ENCODE measurements at places on chromosomes 4 and X. TPM values are rescaled to one million over a fixed set of nuclear protein-coding genes. Genes with fewer than 3 reads are reported as not detected.

Gene CXCL6
- not detected for polyA plus RNA-seq

Gene HMX1
- polyA plus RNA-seq, result not detected

Gene MTNR1A
- polyA plus RNA-seq, result 1.6 TPM

Gene ADH1A
- polyA plus RNA-seq, result not detected

DNA sequence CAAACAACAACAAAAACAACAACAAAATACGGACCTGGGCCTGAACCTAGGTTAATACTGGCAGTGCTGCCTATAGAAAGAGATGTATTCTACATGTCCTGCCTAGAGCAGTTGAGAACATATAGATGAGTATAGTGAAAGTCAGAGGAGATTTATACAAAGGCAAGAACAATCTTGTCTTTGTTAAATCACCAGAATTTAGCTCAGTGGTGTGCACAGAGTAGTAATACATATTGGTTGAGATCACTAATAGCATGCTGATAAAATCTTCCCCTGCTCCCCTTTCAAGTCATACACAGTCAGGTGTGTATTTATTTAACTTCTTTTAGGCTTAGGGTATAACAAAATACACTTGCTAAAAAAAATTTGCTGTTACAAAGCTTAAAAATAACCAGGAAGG lies 247.8 kb downstream of the ADGRL3 start:
- no peaks in the 10 kb centered on the region for H3K4me1 ChIP-seq
- no peaks in the 10 kb centered on the region for H3K27me3 ChIP-seq
- H3K36me3 ChIP-seq, result no peaks in the 10 kb centered on the region
- no peak for DNase-seq

GRCh38 chrX:23883737-23884354 lies 23.9 kb downstream of the APOO start:
- H3K27me3 ChIP-seq, result no peaks in the 10 kb centered on the region
- no peaks in the 10 kb centered on the region for H3K36me3 ChIP-seq
- no peak overlapping the region for H3K4me3 ChIP-seq
- H3K27ac ChIP-seq, result peak overlapping the region; percentile 12
- no peaks in the 10 kb centered on the region for H3K4me1 ChIP-seq

GRCh38 chrX:64850371-64851082 lies 125.7 kb downstream of the ZC4H2 start:
- H3K36me3 ChIP-seq, result no peaks in the 10 kb centered on the region
- H3K27me3 ChIP-seq, result no peaks in the 10 kb centered on the region
- H3K4me3 ChIP-seq, result no peak overlapping the region
- no peak overlapping the region for H3K27ac ChIP-seq
- no peak for DNase-seq

DNA sequence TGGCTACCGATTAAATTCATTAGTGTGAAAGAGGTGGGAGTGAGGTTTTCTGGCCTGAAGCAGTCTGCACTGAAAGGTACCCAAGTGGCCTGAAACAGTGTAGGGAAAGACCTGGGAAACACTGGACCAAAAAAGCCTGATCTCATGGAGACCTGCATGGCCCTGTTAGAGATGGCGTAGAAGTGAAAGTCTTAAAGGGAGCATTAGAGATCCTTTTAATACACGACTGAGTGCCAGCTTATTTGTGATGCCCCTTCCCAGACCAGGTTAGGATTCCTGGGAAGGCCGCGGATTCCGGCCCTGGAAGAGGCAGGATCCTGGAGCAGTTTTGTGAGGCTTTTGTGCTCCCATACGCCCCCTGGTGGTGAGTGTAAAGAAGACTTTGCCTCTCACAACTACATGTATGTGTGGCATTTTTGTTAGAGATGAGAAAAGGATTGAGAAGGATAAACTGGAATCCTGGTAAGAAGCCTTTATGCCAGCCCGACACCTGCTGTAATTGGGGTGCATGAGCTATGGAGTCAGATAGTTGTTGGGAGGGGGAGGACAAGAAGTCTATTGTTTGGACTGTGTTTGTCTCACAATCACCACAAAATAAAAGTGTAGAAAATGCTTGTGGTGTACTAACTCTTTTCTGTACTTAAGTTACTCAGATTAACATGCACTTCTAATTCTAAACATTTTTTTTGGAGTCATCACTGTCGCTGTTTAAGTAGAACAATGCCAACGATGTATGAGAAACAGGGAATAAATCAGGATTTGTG lies 54.0 kb downstream of the JADE1 start:
- DNase-seq, result peak; percentile 88
- no peaks in the 10 kb centered on the region for H3K4me1 ChIP-seq
- no peaks in the 10 kb centered on the region for H3K27me3 ChIP-seq
- H3K4me3 ChIP-seq, result no peak overlapping the region
- H3K36me3 ChIP-seq, result peaks cover 68% of the 10 kb centered on the region

Gene PRR32
- not detected for polyA plus RNA-seq

Gene AMTN
- polyA plus RNA-seq, result not detected

DNA sequence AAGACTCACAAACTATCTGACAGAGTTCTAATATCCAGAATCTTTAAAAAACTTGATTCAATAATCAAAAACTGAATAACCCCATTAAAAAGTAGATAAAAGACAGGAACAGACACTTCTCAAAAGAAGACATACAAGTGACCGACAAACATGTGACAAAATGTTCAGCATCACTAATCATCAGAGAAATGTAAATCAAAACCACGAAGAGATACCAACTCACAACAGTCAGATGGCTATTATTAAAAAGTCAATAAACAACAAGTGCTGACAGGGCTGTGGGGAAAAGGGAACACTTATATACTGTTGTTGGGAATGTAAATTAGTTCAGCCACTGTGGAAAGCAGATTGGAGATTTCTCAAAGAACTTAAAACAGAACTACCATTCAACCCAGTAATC lies 138.1 kb upstream of the RASGEF1B start:
- no peak for DNase-seq
- no peaks in the 10 kb centered on the region for H3K27me3 ChIP-seq
- no peaks in the 10 kb centered on the region for H3K36me3 ChIP-seq

- H3K27ac ChIP-seq, result no peak overlapping the region
- peak; percentile 34 for DNase-seq
- no peaks in the 10 kb centered on the region for H3K36me3 ChIP-seq
- H3K4me1 ChIP-seq, result peaks cover 8% of the 10 kb centered on the region
- no peaks in the 10 kb centered on the region for H3K27me3 ChIP-seq
Measured at GRCh38 chr4:8331575-8331955, 62.0 kb downstream of the HTRA3 start.

Gene CYSLTR1
- 2.9 TPM for polyA plus RNA-seq

GRCh38 chr4:151679231-151679630 lies 81.6 kb downstream of the GATB start:
- no peaks in the 10 kb centered on the region for H3K36me3 ChIP-seq
- H3K4me3 ChIP-seq, result no peak overlapping the region
- peaks cover 16% of the 10 kb centered on the region for H3K4me1 ChIP-seq
- DNase-seq, result no peak
- no peaks in the 10 kb centered on the region for H3K27me3 ChIP-seq

DNA sequence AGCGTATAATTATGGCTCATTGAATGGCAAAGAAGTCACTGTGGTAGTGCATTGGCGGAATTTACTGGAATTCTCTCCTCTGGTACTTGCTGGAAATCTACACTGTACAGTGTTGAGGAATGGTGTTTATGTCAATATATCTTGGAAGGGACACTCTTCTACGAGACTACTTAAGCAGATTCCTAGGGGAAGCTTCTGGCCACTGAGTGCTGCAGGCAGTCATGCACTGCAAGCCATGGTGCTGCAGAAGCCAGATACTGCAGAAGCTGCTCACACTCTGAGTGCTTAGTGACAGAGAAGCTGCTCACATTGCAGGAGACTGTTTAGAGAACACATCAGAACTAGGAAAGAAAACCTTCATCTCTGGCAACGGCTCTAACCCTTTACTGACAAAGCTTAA lies 725.0 kb downstream of the CCSER1 start:
- no peak overlapping the region for H3K27ac ChIP-seq
- H3K27me3 ChIP-seq, result no peaks in the 10 kb centered on the region
- H3K36me3 ChIP-seq, result no peaks in the 10 kb centered on the region
- no peak for DNase-seq
- no peak overlapping the region for H3K4me3 ChIP-seq

Gene DCUN1D4
- 10.7 TPM for polyA plus RNA-seq

Gene FAT1
- polyA plus RNA-seq, result 15.0 TPM

Gene MAGEB18
- polyA plus RNA-seq, result not detected

Gene NPNT
- polyA plus RNA-seq, result 16.5 TPM

DNA sequence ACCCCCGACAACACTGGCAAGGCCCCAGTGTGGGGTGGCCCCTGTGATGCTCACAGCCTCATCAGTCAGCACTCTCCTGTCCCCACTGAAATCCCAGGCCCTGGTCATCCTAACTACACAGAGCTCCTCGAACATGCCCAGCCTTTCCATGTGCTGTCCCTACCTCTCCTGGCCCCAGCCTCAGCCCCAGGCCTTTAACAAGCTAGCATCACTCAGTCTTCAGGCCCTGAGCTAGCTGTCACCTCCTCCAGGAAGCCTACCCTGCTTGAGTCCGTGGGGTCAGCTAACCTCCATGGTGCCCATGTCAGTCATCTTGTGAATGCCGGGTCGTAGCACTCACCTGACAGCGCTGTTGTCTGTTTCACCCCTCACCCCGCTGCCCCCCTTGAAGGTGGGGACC lies 25.6 kb upstream of the C4orf50 start:
- H3K4me1 ChIP-seq, result no peaks in the 10 kb centered on the region
- no peaks in the 10 kb centered on the region for H3K36me3 ChIP-seq
- no peaks in the 10 kb centered on the region for H3K27me3 ChIP-seq

- no peaks in the 10 kb centered on the region for H3K4me1 ChIP-seq
- no peak overlapping the region for H3K27ac ChIP-seq
- H3K36me3 ChIP-seq, result no peaks in the 10 kb centered on the region
- no peak overlapping the region for H3K4me3 ChIP-seq
Measured at GRCh38 chr4:150960079-150960478, 55.0 kb downstream of the LRBA start.

- peak overlapping the region; percentile 59 for H3K27ac ChIP-seq
- H3K27me3 ChIP-seq, result no peaks in the 10 kb centered on the region
- H3K4me1 ChIP-seq, result peaks cover 24% of the 10 kb centered on the region
- H3K36me3 ChIP-seq, result no peaks in the 10 kb centered on the region
- no peak overlapping the region for H3K4me3 ChIP-seq
Measured at GRCh38 chrX:57900975-57901374, 9.3 kb downstream of the ZXDA start.

- H3K27ac ChIP-seq, result peak overlapping the region; percentile 67
- H3K36me3 ChIP-seq, result no peaks in the 10 kb centered on the region
- no peak overlapping the region for H3K4me3 ChIP-seq
- no peaks in the 10 kb centered on the region for H3K4me1 ChIP-seq
- no peaks in the 10 kb centered on the region for H3K27me3 ChIP-seq
Measured at GRCh38 chrX:48649102-48649501, 34.5 kb upstream of the WAS start.

GRCh38 chr4:167779864-167780263 lies 312.5 kb upstream of the ANXA10 start:
- no peak overlapping the region for H3K4me3 ChIP-seq
- no peak for DNase-seq
- no peaks in the 10 kb centered on the region for H3K36me3 ChIP-seq
- no peak overlapping the region for H3K27ac ChIP-seq
- H3K4me1 ChIP-seq, result no peaks in the 10 kb centered on the region
- H3K27me3 ChIP-seq, result no peaks in the 10 kb centered on the region

GRCh38 chr4:164779811-164780216 lies 25.9 kb downstream of the SMIM31 start:
- no peaks in the 10 kb centered on the region for H3K27me3 ChIP-seq
- no peaks in the 10 kb centered on the region for H3K4me1 ChIP-seq
- no peak overlapping the region for H3K27ac ChIP-seq

DNA sequence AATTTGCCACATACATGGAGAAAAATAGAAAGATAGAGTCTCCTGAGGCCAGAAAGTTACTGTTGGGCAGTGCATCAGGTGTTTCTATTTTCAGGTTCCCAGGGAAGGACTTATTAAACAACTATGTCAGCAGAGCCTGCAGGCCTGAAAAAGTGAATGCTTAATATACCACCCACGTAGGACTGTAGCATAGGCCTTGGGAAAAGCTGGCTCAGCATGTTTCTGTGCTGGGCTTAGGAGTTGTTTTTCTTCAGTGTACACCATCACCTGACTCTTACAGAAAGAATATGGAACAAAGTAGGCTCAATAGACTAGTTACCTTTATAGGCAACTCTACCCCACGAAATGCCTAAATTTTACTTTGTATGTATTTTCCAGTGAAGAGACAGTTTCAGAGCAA lies 1385.9 kb downstream of the FAM133A start:
- H3K36me3 ChIP-seq, result no peaks in the 10 kb centered on the region
- no peak overlapping the region for H3K27ac ChIP-seq
- no peak for DNase-seq
- no peaks in the 10 kb centered on the region for H3K4me1 ChIP-seq

GRCh38 chr4:6368096-6368495 lies 98.4 kb downstream of the WFS1 start:
- no peaks in the 10 kb centered on the region for H3K4me1 ChIP-seq
- H3K36me3 ChIP-seq, result no peaks in the 10 kb centered on the region
- no peak overlapping the region for H3K27ac ChIP-seq
- H3K27me3 ChIP-seq, result peaks cover 25% of the 10 kb centered on the region
- H3K4me3 ChIP-seq, result no peak overlapping the region
- no peak for DNase-seq

Measured in sigmoid colon (tissue), 7 donors.